Stimulated activated CD4-positive, alpha-beta T cell treated with anti-CD3 and anti-CD28 coated beads, Interleukin-15, amount 100 ng/mL, for 1 hour (primary cell): ENCODE measurements at places on chromosomes 11 and 22.

GRCh38 chr11:65434057-65434666 lies 11.6 kb downstream of the NEAT1 start:
- no peak for DNase-seq

- DNase-seq = no peak
These were observed 9.0 kb upstream of the NUCB2 start for GRCh38 chr11:17267576-17267975.

DNA sequence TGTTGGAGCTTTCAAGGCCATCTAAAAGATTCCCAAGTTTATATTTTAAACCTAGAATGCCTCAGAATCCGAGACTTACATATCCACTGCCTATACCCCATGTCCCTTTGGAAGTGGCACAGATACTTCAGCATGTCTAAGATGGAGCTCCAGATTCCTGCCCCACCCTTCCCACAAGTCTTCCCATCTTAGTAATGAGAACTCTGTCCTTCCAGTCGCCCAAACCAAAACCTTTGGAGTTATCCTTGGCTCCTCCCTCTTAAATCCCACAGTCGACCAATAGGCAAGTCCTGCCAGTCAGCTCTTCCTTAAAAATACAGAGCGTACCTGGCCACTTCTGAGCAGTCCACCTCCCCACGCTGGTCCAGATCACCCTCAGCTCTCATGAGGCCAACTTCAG lies 4.3 kb downstream of the POLD4 start:
- DNase-seq = no peak

DNA sequence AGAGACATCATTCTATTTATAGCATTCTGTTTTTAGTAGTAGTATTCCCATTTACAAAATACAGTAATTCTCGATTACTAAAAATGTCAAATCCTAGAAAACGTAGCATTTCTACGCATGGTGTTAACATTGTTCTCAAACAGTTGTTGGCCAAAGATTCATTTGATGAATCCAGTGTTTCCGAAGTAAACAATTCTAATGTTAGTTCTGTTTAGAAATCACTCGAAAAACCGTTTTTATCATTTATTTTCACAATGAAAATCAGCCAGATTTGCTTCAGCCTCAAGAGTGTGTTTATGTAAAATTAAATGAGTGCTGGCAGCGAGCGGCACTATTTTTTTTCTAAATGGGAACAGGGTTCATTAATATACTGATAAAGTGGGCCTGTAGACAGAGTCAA lies 7.1 kb downstream of the MS4A18 start:
- DNase-seq = no peak

DNA sequence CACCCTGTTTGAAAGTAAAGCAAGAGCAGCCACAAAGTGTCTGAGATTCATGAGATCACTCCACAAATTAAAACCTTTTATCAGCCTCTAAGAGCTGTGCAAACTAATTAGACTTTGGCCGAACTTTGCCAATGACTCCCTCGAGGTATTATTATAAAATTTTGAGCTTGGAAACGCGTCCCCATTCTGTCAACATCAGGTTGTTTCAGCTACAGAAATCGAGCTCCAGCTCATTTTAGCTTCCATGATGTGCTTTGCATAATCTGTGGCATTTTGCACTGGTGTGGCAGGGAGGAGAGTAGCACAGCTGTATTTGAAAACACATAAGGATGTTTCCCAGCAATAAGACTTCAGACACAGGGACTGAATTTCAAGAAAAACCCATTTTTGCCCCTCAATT lies 872.2 kb downstream of the NTM start:
- DNase-seq = no peak
